GM12891 (cell line): ENCODE measurements at places on chromosomes 4 and X.

GRCh38 chrX:100409610-100410590 lies at the start of gene PCDH19:
Gene PCDH19 (minus strand): TSS chrX:100410273. CDS start chrX:100408597, 1,676 bp downstream.
- DNase-seq = no peak

DNA sequence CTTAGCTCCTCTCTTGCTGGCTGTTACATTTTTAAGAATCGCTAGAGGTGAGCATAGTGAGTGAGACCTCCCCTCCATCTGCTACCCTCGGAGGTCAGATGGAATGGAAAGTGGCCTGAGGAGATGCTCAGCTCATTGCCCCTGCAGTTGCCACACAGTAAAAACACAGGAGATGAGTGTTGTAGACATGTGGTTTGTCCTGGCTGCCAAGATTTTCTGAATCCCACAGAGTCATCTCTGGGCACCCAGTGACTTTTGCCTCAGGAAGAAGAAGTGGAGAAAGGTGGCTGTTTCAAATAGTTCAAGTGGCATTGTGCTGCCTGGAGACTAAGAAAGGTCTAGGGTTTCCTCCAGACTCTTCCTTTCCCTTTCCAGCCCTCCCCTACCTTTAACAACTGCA lies 271.0 kb downstream of the STK32B start:
- no peak for DNase-seq

GRCh38 chrX:115029869-115030570 lies 12.6 kb upstream of the IL13RA2 start:
- DNase-seq = no peak

GRCh38 chrX:78066110-78066509 lies 37.9 kb upstream of the PGK1 start:
- DNase-seq = no peak

DNA sequence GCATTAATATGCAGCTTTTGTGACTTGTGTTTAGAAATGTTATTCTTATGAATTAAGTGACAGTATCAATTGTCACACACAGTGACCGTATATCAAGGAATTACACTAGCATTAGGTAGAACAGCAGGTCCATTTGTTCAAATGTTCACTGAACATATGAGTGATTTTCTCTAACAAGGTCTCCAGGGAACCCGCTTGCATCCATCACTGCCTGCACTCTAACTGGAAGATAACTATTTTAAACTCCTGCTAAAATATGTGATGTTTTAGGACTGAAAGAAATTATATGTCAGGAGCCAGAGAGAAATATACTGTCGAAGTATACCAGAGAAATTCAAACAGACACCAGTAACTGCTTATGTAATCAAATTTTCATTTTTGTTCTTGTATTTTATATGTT lies 1395.7 kb downstream of the PCDH18 start:
- no peak for DNase-seq

DNA sequence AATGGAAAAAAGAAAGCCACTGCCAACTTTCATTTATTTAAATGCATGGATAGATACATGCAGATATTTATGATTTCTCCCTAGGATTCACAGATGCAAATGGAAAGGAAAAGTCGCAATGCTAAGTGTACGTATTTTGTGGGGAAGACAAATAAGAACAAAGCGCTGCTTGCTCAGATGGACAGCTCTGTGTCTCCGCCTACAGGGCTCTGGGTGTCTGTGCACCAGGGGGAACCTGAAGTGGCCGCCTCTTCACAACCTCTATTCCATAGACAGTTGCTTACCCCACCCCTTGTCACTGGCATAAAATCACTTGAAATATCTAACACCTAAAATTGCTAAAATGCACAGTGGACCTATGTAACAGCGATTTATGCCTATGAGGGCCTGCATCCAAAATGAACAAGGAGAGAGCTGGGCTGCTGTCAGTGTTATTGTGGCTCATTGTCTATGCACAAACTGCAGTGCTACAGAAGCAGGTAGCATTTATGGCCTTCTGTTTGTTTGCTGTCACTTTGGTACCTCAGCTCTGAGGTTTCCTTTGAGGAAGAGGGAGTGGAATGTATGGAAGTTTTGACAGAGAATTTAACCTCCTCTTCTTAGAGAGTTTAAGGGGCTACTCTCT lies 58.6 kb upstream of the PAGE1 start:
- peak; percentile 1 for DNase-seq
